CD4-positive, alpha-beta T cell (primary cell): ENCODE measurements at places on chromosomes 5 and 9.
A peak's percentile ranks its signal among the peaks of the same experiment; 100 is the strongest.

- DNase-seq: no peak
Measured at GRCh38 chr5:127492854-127493738, 24.3 kb upstream of the PRRC1 start.

DNA sequence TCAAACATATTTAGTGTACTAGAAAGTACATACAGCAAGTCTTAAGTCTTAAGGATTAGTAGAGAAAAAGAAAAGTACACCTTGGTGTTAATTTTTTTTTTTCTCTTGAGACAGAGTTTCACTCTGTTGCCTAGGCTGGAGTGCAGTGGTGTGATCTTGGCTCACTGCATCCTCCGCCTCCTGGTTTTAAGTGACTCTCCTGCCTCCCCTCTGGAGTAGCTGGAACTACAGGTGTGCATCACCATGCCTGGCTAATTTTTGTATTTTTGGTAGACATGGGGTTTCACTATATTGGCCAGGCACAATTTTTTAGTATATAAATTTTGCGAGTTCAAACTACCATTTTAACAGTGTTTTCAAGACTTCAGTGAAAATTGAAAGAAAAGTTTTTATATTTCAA is 1941.1 kb upstream of the CDH6 start:
- DNase-seq: no peak

DNA sequence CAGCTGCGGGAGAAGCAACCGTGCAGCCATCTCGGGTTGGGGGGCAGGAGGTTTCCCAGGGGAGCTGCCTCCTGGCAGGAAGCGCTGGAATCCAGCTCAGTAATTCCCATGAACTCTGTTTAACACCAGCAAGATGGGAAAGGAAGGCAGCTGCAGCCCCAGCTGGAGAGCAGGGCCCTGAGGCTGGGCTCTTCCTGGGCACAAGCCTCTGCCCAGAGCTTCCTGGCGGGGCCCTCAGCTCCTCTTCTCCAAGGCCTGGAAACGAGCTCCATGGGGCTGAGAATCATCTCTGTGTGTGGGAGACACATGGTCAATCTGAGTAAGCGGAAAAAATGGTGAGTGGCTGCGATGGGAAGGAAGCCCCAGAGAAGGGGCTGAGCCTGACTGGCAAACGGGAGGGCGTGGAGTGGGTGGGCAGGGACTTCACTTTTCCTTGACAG is 6.3 kb downstream of the MRPL36 start:
- DNase-seq: no peak

DNA sequence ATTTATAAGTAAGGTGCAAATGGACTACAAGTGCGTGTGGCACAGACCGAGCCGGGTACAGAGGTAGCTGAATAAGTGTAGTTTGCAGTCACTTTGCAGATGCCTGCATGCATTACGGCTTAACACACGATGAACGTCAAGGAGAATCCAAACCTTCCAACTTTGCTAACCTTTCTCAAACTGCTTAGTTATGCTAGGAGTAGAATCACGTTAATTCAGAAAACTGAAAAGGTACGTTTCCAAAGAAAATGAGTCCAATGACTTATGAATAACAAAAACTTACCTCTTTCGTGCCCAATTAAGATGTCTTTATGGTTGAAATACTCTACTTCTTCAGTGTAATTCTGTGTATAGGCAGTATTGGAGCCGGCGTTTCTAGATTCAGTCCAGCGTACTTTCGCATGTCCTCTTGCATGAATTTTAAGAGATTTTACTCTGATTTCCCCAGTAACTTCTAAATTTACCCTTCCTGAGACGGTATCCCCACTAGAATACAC is 539 bp downstream of the ARRDC3 start:
- peak; percentile 19 for DNase-seq

- peak; percentile 98 for DNase-seq
Measured at GRCh38 chr5:181223058-181223728, at the start of gene TRIM41. Gene TRIM41 (plus strand): TSS chr5:181223281. CDS start chr5:181224000, 719 bp downstream.

GRCh38 chr5:916441-917293 is 24.0 kb downstream of the TRIP13 start:
- DNase-seq: no peak

- DNase-seq: no peak
Measured at GRCh38 chr5:35898952-35899660, 39.3 kb downstream of the CAPSL start.

DNA sequence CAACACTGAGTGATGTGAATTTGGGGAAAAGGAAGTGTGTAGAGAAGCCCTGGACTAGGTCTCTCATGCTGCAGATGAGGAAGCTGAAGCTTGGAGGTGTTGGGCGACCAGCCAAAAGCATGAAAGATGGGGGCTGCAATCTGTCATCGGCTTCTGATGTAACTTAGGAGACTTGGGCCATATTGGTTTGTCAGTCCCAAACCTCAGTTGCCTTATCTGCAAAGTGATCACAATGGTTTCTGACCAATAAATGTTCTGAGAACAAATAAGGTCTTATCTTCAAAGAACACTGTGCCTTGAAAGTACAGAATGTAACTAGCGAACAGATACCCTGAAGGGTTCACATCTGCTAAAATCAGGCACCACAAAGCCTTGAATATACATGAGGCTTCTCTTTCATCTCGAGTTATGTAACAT is 198.4 kb upstream of the NR3C1 start:
- no peak for DNase-seq

- no peak for DNase-seq
Measured at GRCh38 chr9:32533336-32533735, 7.3 kb upstream of the RIGI start.

- DNase-seq: no peak
Measured at GRCh38 chr9:68631811-68632210, 73.2 kb upstream of the PIP5K1B start.

DNA sequence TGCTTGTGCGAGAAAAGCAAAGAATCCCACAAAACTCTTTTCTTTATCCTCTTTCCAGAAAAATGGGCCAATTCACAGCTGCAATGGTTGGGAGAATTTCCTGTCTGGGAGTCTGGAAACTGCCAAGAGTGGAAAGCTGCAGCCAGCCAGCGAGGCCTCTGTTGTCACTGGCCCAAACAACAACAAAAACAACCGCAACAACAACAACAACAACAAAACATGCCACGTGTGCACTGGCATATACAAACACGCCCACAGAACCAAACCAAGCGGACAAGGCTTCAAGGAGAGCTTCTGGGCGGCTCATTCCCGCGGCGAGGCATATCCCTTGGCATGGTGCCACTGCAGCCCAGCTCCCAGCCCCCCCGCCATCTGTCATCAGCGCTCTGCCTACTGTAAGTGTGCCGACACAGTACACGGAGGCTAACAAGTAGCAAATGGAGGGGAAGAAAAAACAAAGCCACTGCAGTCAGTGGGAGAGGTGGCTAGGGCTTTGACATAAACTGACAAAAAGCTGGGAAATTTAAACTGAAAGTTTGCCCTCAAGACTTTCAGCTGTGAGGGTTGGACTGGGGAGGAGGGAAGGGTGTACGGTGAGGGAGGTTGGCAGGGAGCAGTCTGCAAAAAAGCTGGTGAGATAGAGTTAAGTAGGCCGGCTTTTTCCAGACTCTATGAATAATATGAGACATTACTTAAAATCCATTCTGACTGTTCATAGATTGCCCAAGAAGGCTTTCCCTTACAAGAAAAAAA is 165.0 kb upstream of the ZNF462 start:
- no peak for DNase-seq

DNA sequence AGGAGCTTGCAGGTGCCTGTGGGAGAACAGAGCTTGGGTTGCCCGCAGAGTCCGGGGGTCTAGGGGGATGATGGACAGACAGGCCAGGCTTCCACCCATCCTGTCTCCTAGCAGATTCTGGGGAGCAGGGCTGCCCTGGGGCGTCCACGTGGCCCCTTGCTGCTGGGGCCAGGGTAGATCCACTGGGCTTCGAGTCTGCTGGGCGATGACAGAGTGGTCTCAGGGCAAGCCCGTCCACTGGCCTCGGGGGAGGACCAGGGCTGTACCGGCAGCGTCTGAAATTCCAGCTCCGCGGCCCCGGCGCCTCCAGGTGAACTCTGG is 124.2 kb upstream of the IRX4 start:
- DNase-seq: no peak

- no peak for DNase-seq
Measured at GRCh38 chr5:71882826-71883741, 164.0 kb downstream of the CARTPT start.

GRCh38 chr9:22031655-22032411 is 22.7 kb upstream of the CDKN2B start:
- no peak for DNase-seq

DNA sequence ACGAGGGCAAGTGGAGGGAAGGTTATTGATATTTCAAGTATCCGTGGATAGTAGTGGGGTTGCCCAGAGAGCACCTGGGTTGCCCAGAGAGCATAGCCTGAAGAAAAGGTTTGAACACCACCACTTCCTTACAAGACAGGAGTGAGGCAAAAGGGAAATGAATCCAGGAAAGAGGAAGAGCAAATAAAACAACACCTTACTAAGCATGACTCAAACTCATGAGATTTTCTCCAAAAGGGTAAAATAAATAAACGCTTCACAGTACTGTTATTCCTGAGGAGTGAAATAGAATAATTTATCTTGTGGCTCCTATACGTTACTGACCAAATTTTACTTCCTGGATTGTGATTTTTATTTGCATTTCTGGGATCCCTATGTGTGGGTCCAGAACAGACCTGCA is 65.2 kb upstream of the PTPRD start:
- DNase-seq: no peak

DNA sequence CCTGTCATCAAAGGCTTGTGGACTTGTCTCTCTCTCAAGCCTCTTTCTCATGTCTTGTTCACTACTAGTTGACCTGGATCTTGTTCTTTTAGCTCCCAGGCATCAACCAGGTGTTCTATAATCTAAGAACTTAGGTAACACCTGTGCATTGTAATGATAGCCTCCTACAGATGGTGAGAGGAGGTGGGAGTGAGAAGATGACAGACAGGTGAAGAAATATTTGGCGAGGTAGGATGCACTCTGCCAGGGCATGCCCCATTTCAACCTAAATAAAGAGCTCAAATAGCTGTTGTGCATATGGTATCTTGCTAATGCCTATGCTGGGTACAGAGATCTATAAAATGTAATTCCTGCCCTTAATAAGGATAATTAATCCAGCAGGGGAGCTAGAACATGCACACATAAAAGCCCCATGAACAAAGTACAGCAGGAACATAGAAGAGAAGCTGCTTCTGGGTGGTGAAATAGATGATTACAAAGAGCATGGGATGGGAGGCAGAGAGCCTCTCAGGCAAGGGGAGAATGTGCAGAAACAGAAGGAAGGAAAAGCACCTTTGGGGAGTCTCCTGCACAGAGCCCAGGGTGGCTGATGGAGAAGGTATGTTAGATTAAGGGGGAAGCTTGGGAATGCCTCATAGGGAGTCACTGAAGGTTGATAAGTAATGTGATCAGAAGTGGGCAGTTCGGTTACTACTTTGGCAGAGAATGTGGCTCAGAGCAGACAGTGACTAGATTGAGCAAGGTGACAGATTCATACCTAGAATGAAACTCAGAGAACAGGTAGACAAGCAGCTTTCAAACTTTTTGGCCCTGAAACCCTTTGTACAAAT is 28.0 kb upstream of the PLIN2 start:
- DNase-seq: no peak

GRCh38 chr5:112635276-112635675 is 102.4 kb upstream of the APC start:
- DNase-seq: no peak

GRCh38 chr9:23541976-23542375 is 284.1 kb downstream of the ELAVL2 start:
- no peak for DNase-seq

DNA sequence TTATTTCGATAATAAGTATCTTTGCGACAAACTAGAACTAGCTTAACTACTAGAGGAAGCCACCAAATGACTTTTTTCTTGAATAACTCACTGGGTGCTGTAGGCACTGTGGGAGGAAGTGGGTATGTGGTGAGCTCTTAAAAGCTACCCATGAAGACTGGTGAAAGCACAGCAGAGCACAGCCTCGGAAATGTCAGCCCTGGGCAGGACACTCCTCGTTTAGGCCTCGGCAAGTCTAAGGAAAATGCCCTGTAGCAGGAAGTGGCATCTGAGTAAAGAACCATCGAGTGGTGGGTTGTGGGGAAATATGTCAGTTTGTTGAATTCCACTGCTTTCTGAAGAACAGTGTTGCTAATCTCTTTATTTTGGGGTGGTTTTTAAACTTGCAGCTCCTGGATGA is 44.0 kb upstream of the NCS1 start:
- peak; percentile 66 for DNase-seq

GRCh38 chr5:102670224-102670836 is 84.8 kb upstream of the PAM start:
- no peak for DNase-seq

DNA sequence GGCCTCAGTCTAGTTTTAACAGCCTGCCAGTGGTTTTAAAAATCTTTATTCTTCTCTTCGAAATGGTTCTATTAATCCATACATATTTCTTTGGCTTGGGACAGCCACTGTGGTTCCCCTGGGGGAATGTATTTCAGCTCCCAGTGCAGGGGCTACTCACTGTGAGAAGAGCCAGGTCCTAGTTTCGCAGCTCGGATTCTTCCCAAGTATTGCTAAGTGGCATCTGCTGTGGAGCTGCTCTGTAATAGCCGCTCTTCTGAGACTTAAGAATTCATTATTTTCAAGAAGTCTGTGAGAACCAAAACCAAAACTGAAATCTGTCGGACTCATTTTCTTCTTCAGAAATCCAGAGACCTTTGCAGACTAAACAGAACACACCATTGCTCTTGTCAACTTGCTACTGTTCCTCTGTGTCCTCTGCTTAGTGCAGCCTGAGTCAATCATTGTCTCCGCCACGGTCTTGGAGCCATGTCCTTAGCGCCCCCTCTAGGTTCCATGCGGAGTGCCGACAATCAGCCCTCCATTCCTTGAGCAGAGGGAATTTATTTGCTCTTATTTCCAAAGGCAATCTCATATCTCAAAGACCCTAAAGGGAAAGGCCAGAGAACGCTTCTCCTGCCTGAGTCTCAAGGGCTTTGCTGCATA is 478.2 kb downstream of the SPATA31D1 start:
- DNase-seq: no peak

GRCh38 chr9:134657666-134658377 is 16.2 kb downstream of the COL5A1 start:
- DNase-seq: no peak

GRCh38 chr9:27129221-27129620 is 20.2 kb downstream of the TEK start:
- DNase-seq: no peak

DNA sequence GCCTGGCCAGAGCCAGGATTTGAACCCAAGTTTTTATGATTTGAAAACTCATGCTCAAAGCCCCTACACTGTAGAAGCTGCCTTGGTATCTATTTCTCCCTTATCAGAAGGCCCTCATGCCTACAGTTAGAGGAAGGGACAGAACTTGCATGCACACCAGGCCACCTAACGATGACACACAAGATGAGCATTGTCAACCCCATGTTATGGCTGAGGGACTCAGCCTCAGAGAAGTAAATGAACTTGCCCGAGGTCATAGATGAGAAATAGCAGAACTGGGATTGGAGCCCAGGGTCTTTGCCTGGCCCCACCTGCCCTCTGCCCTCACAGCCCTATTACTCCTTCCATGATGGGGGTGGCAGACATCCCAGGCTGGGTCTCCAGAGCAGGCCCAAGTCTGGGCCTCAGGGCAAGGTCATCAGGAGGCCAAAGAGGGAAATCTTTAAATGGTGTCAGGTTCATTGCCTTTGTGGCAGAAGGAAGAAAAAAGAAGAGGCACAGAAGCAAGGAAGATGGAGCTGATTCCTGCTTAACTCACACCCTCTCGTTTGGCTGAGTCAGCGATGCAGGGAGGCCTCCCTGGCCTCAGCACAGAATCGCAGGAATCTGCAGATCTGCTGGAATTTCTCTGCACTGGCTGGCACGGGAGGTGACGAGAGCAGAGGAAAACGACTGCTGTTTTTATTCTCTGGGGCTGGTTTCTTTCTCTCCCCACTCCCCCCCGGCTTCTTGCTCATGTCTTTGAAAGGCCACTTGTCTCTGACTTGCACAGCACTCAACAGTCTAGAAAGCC is 20.6 kb upstream of the CRB2 start:
- no peak for DNase-seq
